Hippocampal formation (tissue), 2 donors: ENCODE measurements at places on chromosomes 16 and 17.

GRCh38 chr17:19312406-19312805 is 50.1 kb downstream of the B9D1 start:
- DNase-seq = no peak

DNA sequence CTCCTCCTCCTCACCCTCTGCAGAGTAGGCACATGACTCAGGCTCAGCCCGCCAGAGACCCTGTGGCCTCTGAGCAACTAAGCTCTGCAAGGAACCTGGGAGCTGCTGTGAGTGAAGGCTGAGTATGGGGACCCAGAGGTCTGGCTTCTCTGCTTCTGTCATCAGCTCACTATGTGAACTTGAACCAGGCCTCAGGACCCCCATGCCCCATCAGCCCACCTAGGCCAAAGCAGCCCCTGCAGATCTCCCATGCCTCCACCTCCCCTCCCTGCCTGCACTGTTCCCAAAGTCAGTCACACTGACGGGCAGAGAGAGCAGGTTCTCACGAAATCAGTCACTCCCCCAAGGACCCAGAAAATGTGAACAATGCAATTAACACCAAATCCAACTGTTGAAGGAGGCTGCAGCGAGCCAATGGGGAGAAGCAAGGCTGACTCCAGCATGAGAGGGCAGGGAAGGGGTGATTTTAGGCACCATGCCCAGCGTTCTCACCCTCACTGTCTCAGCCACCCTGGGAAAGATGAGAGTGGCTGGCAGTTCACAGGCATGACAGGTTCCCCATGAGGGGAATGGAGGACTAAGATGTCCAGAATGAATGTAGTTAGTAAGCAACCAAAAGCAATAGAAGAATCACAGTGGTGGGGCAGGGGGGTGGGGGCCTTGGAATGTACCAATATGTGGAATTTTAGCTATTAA is 60.6 kb downstream of the BEAN1 start:
- no peak for DNase-seq

GRCh38 chr16:84680165-84680842 is 19.5 kb upstream of the USP10 start:
- DNase-seq = no peak

DNA sequence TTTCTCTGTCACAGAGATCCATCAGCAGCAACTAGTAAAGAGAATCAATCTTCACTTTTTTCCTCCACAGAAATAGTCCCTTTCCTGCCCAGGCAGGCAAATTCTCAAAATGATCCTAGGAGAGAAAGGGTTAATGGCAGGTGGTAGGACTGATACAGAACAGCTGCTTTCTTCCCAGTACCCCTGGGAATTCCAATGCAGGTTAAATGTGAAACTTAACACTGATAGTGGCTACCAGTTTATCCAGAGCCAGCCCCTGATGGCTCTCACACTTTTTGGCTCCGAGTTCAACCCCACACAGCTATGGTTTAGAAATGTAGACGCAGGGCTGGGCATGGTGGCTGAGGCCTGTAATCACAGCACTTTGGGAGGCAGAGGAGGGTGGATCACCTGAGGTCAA is 22.2 kb downstream of the MARVELD3 start:
- no peak for DNase-seq

DNA sequence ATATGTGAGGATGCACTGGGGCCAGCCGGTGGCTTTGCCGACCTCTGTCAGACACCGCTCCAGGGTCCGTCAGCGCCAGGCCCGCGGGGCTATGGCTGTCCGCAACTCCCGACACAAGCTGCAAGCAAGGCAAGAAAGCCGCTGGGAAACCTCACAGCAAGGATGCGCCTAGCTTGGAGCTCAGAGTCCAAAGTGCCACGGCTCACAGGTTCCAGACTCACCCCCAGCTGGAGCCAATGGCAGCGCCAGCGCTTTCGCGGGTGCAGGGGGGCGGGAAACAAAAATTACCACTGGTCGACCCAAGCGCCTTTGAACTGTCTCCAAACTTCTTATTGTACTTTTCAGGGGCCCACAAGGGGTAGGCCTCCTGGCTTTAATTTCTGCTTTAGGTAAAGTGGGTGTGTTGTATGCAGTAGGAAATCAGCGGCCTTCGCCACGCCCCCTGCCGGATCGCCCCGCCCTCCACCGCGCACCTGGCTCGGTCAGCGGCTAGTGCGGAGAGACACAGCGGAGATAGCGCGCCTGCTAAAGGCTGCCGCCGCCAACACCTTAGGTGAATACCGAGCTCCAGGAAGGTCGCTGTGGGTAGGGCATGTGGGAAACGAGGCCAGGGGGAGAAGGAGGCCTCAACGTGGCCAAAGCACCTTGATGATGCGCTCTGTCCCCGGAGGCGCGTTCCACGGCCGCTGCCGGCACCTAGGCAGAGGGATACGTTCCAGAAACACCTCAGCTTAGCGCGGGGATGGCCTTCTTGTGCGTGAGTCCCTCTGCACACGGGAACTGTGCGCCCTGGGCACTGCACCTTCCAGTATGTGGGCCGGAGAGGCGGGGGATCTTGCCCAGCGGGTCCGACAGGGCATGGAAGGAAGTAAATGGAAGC is 61.0 kb upstream of the RBL2 start:
- DNase-seq = no peak
